ENCODE measurements at places on chromosomes 13 and 19.
A peak's percentile ranks its signal among the peaks of the same experiment; 100 is the strongest.

DNA sequence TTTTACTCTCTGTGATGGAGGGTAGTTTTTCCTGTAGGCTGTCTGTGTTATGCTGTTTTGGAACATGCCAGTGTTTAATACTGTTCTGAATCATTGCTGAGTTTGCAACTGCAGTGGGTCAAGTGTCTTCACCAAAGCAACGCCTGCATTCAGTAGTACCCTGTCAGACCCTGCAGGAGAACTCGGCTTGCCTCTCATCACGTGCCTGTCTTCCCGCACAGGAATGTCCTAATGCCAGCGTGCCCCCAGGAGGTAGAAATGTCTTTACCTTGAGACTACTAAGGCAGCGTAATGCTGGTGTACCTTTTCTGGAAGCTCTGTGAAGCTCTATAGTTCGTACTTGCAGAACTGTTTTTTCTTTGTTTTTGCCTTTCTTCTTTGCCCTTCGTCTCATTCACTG is 42.3 kb downstream of the POLR1D start:
- no peak for DNase-seq

DNA sequence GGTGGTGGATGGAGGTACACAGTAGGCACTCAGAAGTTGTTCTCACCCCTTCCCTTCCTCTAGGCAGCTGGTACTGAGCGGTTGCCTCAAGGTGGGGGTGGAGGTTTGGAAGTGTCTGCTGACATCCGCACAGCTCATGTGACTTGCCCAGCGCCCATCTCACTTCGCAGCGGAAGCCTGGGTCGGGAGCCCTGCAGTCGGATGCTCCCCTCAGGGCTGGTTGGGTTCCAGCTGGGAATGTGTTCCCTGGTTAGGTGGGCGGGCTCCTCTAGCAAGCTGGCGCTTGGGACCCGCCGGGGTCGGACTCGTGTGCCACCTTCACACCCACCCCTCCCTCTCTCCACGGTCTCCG is 10.2 kb downstream of the PPP1R37 start:
- no peak for DNase-seq

- no peak for DNase-seq
Observed at GRCh38 chr19:3142292-3142670, 6.4 kb downstream of the GNA15 start.

DNA sequence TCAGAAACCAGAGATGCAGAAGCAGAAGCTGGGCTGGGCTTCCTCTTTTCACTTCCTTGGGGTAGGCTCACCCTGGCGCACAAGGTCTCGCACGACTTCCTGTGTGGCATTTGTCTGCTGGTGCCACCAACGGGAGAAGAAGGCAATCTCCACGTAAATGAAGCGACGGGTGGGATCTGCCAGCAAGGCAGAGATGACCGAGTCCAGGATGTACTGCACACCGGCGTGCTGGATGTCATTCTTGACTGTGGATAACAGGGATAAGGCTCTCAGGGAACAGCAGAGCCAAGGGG is 1.3 kb downstream of the MAN2B1 start:
- peak; percentile 45 for DNase-seq

DNA sequence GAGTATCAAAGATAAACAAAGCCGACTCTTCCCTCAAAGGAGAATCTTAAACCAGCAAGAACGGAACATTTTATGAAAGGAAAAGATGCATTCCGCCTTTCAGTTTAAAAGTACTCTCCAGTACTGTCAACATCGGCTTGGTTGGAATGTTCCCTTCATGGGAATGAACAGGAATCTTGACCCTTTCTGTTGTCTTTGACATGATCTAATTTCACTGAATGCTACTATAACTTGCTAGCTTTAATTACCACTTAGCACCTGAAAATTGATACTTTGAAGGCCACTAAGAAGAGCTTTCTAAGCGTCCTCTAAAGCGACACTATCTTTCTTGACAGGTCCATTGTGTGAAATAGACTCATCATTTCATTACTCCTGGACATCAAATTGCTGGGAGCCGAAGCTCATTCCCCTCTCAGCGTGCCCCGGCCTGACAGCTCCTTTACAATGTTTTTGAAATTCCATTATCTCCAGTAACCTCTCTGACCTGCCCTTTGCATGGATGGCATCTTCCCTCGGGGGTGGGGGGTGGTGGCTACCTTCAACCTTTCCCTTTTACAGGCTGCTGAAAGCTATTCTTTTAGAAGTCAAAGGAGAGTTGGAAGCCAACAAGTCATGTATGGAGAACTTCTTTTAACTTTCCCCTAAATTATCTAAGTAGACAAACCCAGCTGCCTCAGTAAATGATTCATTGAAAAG is 67.9 kb downstream of the EFNB2 start:
- DNase-seq = no peak

DNA sequence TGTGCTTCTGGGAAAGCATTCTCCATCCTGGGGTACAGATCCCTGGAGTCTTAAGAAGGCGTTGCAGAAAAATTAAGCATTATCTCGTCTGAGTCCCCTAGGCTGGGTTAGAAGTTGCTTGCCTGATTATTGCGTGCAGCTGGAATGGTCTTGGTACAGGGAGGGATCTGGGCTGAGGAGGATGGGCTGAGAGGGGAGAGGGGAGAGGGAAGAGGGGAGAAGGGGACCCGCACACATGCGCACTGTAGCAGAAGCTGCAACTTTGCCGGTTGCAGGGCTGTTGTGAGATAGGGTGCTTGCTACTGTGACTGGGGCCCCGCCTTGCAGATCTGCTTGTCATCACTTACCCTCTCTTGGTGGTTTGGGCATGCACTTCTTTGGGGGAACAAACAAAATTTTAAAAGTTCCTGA is 316.8 kb downstream of the DLEU7 start:
- DNase-seq = peak; percentile 51

DNA sequence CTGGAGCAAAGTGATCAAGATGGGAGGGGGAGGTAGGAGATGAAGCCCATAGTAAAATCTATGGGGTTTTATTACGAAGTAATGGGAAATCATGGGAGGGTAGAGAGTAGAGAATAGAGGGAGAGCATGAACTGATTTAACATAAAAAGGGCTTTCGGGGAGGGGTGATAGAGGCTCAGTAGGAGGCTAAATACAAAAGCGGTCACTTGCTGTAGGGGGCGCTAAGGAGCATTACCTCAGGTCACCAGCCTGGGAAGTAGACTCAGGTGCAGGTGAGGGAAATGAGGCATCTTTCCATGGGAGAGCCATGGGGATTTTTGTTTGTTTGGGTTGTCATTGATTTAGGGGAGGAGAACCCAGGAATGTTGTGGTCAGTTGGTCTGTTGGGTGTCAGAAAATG is 14.1 kb downstream of the KRTDAP start:
- DNase-seq = no peak

DNA sequence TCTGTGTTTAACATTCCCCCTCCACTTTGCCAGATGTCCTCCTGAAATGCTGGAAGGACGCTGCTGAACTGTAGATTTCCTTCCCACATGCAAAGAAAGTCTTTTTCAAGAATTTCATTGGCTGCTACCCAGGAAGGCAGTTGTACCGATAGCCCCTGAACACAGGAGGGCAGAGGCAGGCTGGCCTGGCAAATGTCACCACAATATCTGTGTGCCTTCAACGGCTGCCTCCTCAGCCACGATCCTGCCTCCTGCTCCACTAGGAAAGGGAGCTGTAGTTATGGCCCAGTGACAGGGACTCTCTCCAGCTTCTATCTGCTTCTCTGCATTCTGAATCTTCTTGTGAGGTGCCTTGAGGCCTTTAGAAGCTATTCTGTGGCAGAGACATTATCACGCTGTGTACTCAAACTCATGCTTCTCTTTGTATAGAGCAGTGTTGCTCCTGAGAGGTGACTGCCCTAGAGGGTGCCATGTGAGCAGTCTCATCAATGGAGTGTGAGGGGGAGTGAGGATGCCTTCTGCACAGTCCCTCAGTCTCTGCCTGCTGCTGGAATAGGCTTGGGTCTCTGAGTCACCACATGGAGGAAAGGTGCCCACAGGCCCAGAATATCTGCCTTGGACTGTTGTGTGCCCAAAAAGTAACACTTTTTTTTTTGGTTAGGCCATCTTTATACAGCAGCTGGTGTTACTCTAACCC is 279.8 kb downstream of the DNAJC15 start:
- DNase-seq = peak; percentile 64

GRCh38 chr13:36753176-36753575 is 65.8 kb upstream of the RFXAP start:
- no peak for DNase-seq

GRCh38 chr13:76833441-76833954 is 52.7 kb downstream of the KCTD12 start:
- no peak for DNase-seq

DNA sequence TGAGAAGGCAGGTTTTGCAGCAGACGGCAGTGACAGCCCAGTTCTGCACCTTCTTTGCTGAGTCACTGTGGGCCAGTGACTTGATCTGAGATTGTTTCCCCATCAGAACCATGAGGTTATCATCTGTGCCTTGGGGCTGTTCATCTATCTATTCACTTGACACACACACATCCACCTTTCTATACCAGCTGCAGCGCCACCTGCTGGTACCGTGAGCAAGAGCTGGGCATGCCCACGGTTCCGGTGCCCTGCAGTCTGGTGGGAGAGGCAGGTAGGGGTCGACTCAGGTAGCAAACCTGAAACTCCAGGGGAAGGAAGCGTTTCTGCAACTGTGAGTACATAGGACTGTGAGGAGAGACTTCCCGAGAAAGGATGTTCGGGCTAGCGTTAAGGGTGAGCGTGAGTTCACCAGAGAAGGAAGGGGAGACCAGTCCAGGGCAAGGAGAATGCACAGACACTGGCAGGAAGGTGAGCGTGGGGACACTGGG is 7.5 kb upstream of the LIN7B start:
- no peak for DNase-seq

DNA sequence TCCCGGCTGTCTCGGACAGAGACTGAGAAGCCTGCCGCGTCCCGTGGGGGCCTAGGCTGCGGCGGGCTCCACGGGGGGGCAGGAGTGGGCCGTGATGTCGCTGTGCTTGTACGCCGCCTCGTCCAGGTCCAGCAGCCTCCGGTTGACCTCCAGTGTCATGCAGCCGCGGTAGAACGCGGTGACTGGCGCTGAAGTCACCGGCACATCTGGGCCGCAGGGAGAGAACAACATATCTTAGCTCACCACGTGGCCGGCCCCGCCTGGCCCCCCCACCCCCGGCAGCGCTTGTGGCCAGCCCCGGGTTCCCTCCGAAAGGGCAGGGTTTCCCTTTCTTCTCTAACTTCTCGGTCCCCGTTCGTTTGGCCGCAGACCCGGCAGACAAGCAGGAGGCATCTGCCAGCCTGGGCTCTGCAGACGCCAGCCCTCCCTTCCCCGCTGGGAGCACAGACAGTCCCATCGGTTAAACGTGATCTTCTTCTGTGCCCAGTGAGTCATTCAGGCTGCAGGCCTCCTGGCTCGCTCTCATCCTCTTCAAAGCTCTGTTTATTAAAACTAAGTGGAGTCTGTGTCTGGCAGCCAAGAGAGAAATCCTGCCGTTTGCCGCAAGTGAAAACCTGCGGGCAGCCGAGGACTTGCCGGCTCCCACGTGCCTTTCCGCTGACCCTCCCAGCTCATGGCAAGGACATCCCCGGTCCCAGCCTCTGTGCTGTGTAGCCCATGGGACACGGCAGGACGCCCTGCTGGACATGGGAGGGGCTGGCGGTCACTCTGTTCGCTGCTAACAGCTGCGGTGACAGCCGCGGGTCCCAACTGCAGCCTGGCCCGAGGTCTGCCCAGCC is 42.8 kb downstream of the GAS6 start:
- peak; percentile 92 for DNase-seq

DNA sequence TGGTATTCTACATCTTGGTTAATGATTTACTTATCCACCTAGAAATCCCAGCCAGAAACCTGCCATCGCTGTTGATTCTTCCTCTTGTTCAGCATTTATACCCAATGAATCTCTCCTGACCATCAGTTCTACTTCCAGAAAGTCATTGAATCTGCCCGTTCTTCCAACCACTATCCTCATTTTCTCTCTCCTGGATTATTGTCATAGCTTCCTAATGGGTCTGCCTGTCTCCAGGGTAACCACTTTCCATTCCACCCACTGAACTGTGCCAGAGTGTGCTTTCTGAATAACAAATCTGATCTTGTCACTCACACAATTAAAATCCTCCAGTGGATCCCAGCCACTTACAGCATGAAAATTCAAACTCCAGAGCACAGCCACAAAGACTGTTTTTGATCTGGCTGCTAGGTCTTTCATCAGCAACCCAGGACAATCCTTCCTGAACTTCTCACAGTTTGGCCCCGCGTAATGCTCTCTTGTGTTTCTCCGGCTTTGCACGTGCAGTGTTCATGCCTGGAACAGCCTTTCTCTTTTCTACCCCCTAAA is 330.6 kb downstream of the SPRY2 start:
- no peak for DNase-seq

GRCh38 chr19:3357992-3358688 is 8.2 kb upstream of the NFIC start:
- DNase-seq = no peak

DNA sequence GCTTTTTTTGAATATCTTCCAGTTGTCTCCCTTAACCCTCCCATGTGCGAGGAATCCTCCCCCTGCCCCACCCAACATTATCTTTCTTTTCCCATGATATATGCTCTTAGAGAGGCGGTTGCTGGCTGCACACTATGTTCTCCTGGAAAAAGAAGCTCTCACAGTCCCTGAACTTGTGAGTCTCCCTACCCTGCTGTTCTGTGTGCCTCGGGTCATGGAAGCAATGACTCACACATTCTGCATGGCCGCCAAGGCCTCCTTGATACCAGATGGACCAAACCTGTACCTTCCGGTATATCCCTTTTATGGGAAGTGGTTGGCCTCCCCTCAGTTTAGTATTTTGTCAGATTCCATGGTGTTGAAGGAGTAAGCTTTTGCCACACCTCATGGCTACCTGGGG is 705.4 kb downstream of the SLITRK6 start:
- peak; percentile 19 for DNase-seq

DNA sequence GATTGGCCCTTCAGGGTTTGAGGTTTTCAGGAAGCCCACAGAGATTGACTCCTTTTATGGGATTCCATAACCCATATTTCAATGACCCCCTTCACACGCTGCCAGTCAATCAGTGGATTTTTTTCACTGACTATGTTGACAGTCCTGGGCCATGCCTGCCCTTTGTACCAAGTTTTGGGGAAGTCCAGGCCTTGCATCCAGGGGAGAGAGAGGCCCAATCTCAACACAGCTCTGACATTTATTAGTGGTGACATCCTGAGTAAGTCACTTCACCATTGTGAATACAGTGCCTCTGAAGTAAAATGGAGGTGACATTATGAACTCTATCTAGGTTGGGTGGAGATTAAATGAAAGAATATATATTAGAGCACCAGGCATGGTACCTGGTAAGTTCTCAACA is 181.1 kb downstream of the NUFIP1 start:
- DNase-seq = no peak

GRCh38 chr13:38803531-38803930 is 116.7 kb downstream of the FREM2 start:
- DNase-seq = no peak

- DNase-seq = no peak
Observed at GRCh38 chr19:47609906-47610894, 1.3 kb downstream of the BICRA start.

GRCh38 chr19:34722353-34722752 is 11.7 kb upstream of the ZNF181 start:
- no peak for DNase-seq

DNA sequence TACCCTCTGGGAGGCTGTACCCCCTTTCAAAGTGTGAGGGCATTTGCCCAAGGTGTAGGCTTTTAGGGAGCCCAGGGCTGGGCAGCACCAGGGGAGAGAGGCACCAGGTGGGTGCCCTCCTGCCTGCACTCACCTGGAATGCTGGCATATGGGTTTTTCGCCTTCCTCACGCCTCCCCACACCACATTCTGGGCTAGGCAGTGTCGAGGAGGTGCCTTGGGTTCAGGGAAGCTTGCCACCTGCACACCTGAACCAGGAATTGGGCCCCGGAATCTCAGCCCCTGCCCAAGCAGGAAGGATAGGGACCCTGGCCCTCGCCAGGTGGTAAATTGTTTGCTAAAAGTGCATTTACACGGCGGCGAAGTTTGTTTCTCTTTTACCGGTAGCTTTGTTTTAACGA is 5.1 kb upstream of the TSHZ3 start:
- DNase-seq = no peak

Data from muscle of back (tissue), 13 donors.